HepG2 (cell line): ENCODE measurements at places on chromosomes 16 and 17.

GRCh38 chr17:48681609-48682008 is 40.7 kb downstream of the PRAC1 start:
- DNase-seq = no peak

DNA sequence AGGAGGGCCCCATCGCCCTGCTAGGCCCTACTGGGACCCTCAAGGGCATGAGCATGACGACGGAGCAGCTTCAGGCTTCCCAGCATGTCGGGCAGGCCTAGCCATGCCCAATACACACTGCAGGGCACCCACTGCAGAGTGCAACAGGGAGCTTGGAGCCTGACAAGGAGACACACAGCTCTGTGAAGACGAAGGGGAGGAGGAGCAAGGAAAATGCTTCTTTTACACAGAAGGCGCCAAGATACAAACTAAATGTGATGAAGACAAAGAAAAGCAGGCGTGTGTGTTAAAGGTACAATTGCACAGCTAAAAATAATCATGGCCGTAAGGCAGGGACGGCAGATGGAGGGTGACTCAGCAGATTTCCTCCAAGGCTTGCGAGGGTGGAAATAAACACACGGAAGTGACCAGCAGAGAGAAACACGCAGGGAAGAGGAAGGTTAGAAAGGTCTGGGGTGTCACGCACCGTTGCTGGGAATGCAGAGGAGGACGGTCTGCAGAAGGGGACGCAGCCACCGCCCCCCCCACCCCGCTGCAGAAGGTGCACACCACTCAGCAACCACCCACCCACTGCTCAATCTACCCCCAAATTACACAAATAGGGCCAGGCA is 108.5 kb downstream of the ZNF778 start:
- DNase-seq = no peak

GRCh38 chr17:77391668-77392375 is 251.1 kb downstream of the SEC14L1 start:
- DNase-seq = no peak

- DNase-seq = no peak
Measured at GRCh38 chr17:63647065-63647725, 25.0 kb downstream of the MAP3K3 start.

GRCh38 chr17:2444382-2444781 is 43.5 kb upstream of the MNT start:
- no peak for DNase-seq

GRCh38 chr16:67959536-67960329 is 8.7 kb downstream of the SLC12A4 start:
- no peak for DNase-seq

DNA sequence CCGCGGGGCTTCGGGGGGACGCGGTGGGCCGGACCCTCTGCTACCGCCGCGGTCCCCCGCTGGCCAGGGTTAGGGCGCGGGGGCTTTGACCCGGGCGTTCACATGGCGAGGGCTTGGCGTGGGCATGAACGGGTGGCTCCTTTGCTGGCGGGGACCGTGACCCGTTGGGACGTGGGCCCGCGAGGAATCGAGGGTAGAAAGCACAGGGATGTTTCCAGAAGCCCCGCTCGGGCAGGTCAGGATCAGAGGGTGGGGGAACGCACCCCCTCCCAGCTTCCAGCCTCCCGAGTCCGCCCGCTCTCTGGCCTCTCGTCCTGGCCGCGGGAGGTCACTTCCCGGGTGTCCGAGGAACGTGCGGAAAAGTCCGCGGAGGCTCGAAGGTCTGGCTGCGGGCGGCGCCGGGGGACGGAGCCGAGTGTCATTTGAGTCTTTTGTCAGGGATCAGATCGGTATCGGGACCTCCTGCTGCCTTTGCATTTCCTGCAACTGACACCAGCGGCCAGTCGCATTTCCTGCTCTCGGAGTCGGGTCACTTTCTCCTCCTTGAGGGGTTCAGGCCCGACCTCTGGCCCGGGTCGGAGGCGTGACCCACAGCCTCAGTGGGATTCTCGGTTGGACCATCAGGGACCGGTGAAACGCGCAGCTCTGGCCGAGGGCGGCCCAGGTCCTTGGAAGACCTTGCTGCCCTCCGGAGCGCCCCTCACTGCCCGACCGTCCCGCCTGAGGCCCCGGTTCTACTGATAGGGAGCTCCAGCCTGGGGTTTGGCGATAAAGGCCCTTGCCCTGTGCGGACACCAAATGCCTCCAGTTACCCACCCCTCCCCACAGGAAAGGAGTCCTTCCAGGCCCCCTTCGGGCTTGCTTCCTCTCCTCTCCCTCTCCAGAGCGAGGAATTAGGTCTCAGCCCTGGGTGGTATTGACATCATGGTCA is 702 bp upstream of the WNT3 start:
- no peak for DNase-seq

- no peak for DNase-seq
Measured at GRCh38 chr17:37191219-37191618, 184.6 kb upstream of the C17orf78 start.

DNA sequence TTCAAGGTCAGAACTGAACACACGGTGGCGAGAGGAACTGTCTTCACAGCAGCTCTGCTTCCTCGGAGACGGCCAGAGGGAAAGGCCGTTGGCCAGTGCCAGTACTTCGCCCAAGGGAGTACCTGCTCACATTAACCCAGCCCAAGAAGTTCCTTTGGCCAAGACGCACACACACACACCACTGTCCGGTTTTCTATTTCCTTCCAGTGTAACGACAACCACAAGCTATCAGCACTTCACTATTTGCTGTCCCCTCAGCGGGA is 744 bp upstream of the GGNBP2 start:
- peak; percentile 14 for DNase-seq

GRCh38 chr17:36673637-36674277 is 72.4 kb downstream of the MRM1 start:
- DNase-seq = no peak

- DNase-seq = peak; percentile 56
Measured at GRCh38 chr16:2963723-2964474, at the start of gene KREMEN2. Gene KREMEN2 (plus strand): TSS chr16:2964275. CDS start chr16:2964521, 246 bp downstream.

- DNase-seq = peak; percentile 7
Measured at GRCh38 chr17:54426296-54426886, 474.3 kb upstream of the TOM1L1 start.

- no peak for DNase-seq
Measured at GRCh38 chr16:65624666-65625065, 502.8 kb upstream of the CDH11 start.

GRCh38 chr16:85372627-85373372 is 240.3 kb upstream of the GSE1 start:
- DNase-seq = peak; percentile 16

DNA sequence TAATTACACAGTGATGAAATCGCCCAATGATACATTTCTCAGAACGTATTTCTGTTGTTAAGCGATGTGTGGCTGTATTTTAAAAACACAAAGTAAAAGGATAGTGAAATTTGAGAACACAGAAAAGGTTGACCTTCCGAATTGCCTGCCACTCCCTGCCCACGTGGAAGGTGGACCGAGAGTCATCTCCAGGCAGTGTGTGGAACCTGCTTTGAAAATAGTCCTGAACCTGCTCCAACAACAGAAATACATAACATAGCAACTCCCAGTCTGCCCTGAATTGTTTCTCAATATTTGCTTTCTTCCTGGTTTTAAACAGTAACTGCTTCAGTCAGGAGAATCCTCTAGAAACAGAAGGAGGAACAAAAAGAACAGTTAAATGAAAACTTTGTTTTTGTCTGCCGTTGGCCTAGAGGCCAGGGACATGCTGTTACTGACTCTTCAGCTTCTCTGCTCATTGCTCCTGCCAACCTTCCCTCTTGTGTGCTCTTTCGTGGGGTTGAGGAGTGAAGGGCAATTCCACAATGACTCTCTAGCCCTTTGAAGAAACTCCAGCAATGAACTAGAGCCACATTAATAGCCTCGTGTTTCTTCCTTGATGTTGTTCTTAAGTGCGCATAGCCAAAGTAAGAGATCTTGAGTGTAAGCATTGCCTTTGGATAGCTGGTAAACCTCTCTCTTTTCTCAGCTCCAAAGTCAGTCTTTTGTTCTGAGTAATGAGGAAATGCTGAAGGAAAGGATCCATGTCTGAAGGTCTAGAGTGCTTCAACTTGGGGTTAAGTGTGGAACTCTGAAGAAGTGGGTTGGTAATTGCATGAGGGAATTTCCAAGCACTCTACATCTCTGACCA is 452.5 kb upstream of the CCL2 start:
- no peak for DNase-seq

DNA sequence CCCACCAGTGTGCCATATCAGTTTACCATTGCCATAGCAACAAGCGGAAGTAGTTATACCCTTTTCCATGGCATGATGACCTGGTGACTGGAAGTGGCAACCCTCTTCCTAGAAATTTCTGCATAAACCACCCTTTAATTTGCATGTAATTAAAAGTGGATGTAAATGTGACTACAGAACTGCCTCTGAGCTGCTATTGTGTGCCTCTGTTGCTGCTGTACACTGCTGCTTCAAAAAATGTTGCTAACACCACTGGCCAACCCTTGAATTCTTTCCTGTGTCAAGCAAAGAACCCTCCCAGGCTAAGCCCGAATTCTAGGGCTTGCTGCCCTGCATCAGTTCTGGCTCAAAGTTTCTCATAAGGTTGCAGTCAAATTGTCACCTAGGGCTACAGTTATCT is 12.9 kb upstream of the MED13 start:
- DNase-seq = no peak

DNA sequence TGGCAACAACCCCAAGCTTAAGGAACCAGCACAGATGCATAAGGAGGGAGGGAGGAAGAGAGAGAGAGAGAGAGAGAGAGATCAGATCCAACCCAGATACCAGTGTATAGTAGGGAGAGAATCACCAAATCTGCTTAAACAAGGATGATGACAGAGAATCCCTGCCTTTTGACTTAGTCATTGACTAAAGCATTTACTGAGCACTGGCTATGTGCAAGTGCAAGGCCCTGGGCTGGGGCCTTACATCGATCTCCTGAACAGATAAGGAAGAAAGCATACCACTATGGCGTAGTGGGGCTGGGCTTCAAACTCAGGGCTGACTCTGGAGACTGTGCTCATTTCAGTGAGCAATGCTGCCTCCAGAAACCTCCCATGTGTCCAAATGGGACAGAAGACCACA is 15.8 kb downstream of the TSNAXIP1 start:
- DNase-seq = no peak

DNA sequence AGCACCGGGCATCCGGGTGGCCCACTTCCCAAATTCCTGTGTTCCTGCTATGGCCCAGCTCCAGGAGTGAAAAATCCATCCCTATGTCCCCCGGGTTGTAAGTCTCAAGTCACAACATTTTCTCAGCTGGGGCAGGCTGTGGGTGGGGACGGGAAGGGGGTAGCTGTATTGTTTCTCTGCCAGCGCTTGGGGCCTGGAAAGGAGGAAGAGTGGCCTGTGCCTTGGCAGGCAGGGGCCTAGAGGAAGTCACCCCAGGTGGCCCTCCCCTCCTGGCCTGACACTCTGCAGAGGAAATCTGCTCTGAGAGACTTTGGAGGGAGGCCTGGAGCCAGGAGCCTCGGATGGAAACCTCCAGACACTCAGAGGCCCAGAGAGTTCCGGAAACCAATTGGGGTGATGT is 10.6 kb upstream of the SCN4A start:
- no peak for DNase-seq

DNA sequence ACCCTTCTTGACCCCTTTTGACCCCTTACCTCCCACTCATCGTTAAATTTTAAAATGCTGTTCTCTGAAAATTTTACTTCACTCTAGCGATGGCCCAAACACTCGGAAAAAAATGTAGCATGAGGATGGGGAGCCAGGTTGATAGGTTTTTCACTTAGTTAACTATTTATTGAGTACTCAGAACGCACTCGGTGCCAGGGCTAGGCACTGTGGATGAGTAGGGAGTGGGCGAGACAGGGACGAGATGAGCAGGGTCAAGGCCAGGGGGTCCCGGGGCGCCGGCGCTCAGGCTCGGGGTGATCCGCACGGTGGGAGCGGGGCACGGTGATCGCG is 392 bp downstream of the ZSCAN32 start:
- no peak for DNase-seq

DNA sequence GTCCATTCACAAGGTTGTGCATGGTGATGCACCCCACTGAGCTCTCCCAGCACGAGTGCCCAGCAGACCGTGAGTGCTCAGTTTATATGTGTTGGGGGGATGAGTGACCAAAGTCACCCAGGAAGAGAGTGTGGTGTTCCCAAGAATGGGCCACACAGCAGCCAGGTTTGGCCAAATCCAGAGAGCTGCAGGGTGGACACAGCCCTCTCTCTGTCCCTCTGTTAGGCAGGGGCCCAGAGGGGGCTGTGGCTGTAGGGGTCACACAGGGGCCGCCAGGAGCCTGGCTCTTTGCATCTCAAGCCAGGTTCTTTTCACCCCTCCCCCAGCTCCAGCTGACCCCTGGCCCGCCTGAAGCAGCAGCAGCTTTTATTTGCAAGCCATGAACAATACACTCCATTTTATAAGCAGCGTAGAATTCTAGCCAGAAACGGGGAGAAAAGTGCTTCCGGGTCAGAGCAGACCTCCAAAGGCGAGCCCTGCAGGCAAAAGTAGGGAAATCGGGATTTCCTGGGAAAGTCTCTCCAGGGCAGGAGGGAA is 13.3 kb downstream of the COTL1 start:
- DNase-seq = no peak

GRCh38 chr17:42659079-42659931 is at the start of gene TUBG2:
Gene TUBG2 (plus strand): TSS chr17:42659284. CDS start chr17:42659504, 220 bp downstream.
- peak; percentile 92 for DNase-seq

GRCh38 chr17:31915456-31916100 is 14.1 kb upstream of the UTP6 start:
- DNase-seq = no peak

DNA sequence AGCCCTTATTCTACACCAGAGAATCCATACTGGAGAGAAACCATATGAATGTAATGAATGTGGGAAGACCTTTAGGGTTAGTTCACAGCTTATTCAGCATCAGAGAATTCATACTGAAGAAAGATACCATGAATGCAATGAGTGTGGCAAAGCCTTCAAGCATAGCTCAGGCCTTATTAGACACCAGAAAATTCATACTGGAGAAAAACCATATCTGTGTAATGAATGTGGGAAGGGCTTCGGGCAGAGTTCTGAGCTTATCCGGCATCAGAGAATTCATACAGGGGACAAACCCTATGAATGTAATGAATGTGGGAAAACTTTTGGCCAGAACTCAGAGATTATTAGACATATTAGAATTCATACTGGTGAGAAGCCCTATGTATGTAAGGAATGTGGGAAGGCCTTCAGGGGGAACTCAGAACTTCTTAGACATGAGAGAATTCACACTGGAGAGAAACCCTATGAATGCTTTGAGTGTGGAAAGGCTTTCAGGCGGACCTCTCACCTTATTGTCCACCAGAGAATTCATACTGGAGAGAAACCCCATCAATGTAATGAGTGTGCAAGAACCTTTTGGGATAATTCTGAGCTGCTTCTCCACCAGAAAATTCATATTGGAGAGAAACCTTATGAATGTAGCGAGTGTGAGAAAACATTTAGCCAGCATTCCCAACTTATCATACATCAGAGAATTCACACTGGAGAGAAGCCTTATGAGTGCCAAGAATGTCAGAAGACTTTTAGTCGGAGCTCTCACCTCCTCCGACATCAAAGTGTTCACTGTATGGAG is 14.1 kb downstream of the ZFP3 start:
- DNase-seq = no peak

DNA sequence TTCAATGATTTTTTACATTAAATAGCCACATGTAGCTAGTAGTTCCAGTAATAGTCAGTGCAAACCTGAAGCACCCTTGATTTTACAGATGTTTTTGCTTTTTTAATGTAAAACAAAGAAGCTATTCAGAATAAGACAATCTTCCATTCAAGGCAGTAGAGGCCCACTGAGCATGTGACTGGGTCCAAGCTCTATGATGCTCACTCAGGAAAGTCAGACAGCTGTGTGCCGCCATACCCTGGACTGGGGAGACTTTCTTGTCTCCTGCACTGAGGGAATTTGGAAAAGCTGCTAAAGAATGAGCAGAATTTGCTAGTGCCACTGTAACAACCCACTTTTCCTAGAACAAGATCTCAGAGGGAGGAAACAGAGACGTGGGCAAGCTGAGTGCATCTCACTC is 11.5 kb downstream of the CENPN start:
- DNase-seq = no peak

GRCh38 chr17:46876353-46876887 is 25.0 kb downstream of the WNT9B start:
- DNase-seq = peak; percentile 53
